ENCODE measurements at places on chromosomes 3 and 15. TPM values are rescaled to one million over a fixed set of nuclear protein-coding genes. Genes with fewer than 3 reads are reported as not detected.

DNA sequence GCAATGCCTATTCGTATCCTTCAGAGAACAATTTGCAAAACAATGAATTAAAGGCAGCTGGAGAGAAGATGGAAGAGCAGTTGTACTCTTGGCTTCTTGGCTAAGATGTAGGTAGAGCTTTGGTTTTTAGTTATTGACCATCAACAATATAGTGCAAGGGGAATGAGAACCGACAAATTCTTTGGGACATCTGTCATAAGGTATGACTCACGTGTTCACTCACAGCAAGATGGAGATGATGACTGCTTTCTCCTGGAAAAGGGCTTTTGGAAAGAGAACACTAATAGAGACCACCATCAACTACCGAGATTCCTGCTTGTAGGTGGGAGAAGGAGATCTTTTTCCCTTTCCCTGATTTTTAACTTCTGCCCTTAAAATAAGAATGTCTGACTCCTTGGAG is 234.9 kb downstream of the NTRK3 start:
- DNase-seq: no peak

DNA sequence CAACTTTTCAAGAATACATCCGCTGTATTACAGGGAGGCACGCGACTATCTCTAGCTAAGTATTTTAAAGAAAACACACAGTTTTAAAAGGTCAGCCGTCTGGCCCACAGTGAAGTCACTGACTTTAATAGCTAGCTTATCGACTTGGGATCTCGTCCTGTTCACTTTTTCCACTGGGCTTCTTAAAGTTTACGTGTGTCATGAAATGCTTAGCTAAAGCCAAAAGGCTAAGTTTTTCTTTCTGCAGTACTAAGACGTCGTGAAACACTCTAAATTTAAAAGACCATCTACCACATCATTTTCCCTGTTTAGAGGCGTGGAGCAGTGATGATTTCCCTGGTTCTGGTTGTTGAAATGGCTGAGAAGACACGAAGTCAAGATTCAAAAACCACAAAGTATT is 27.1 kb downstream of the LRIG1 start:
- no peak for DNase-seq

DNA sequence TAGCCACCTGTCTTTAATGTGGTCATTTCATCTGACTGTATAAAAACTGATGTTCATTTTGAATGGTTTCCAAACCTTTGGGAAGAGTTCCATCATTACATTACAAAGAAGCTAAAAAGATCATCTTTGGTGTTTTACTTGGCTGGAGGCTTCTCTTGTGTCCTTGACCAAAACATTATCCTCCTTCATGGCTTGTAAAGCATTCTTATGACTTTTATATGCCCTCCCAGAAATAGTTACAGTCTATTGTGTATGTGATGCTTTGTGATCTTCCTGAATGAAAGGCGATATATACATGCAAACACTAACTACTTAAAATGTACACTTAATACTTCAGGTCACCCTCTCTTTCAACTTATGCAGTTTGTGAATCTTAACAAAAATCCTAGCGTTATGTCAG is 525.6 kb downstream of the MECOM start:
- no peak for DNase-seq

DNA sequence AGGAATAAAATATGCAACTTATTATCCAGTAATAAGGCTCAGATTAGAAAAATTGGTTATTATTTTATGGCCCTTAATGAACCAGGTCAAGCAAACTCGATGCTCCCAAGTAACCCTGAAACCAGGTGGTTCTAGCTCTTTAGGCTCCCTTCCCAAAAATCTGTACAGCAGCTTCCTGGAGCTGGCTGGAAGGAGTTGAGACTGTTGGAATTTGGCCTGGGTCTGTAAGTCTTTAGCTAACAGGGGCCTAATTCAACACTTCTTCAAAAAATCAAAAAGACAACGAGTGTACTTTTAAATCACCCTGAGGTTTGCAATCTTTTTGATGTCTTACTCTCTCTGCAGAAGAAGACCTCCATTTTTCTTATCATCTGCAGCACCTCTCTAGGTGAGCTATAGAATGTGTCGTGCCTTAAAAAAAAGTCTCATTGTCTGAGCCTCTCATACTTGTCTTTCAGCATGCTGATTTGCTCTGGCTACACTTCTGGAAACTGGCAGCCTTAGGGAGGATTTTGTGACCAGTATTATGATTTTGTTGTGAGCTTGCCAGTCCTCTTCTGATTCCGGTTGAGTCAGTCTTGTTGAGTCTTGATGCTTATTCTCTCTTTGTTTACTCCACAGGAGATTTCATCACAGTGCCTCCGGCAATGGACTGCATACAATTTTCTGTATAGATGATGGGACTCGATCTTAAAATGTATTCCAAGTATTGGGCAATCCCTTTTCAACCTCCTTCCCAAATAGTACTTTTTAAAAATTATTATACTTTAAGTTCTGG is 235.0 kb upstream of the KBTBD8 start:
- DNase-seq: no peak

The PATL2 gene
- total RNA-seq: 3.2 TPM

The SEMA3G gene
- total RNA-seq: 10.4 TPM

The TM2D3 gene
- total RNA-seq: 56.3 TPM

All from Right ventricle myocardium superior (tissue), 1 donor.